ENCODE measurements at places on chromosomes 11 and 22.
A peak's percentile ranks its signal among the peaks of the same experiment; 100 is the strongest.

DNA sequence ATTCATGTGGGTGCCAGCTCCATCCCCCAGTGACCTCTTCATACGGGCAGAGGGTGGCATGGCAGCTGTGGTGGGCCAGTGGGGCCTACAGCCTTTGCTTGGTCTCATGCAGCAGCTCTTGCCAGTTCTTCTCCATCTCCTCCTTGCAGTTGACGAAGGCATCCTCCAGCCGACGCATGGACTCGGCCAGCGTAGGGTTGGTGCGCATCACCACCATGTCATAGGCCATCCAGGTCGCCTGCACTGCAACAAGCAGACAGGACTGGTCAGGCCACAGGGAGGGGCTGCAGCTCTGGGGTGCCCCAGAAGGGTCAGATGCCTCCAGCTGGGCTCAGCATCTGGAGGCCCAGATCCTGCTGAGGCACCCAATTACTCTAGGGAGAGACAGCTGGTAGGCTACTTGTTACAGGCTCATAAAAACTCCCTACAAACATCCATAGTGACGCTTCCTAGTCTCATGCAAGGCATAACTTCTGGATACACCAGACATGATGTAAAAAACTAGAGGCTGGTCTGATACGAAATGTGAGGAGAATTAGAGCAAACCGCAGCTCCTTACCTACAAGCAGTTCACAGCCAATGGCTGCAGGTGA, 5.6 kb downstream of the KLHDC7B start:
- DNase-seq: no peak

DNA sequence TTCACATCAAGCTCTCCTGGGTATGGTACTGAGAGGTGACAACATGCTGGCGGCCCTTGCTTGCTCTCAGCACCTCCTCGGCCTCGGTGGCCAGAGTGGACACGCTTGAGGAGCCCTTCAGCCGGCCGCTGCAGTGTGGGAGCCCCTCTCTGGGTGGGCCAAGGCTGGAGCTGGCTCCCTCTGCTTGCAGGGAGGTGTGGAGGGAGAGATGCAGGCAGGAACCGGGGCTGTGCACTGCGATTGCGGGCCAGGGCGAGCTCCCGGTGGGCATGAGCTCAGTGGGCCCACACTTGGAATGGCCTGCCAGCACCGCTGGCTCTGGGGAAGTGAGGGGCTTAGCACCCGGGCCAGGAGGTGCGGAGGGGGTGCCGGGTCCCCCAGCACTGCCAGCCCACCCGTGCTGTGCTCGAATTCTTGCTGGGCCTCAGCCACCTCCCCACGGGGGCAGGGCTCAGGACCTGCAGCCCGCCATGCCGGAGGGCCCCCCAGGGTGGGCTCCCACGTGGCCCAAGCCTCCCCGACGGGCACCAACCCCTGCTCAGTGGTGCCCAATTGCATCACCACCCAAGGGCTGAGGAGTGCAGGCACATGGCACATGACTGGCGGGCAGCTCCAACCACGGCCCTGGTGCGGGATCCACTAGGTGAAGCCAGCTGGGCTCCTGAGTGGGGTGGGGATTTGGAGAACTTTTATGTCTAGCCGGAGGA, 106.2 kb downstream of the RAB38 start:
- DNase-seq: no peak

- DNase-seq: no peak
These were observed 37.3 kb downstream of the LRP5 start for GRCh38 chr11:68349461-68350249.

DNA sequence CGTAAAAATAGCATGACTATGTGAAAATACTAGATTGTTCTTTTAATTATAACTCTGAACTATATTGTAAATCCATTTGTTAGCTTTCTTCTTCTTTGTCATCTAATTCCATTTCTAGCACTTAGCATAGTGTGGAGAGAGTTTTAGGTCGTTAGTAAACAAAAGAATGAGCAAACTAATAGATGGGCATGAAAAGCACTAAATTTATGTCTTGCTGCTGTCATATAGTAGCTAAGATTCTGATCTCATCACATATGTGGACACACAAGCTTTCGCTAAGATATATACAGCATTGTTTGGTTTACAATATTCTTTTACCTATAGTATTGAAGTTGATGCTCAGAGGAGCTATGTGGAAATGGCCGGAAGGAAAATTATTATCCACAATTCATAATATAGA, 370.5 kb downstream of the CNTN5 start:
- DNase-seq: no peak

DNA sequence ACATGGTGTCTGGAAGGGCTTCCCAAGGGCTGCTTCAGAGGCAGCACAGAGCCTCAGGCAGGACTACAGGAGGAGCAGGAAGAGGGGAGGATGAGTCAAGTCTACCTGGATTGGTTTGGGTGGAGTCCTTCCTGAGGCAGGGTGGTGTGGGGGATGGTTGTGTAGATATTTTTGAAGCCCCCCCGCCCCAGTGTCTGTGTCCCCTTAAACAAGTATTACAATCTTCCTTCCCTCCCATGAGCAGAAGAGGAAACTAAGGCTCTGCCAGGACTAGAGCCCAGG, 34.7 kb upstream of the FCHSD2 start:
- DNase-seq: no peak

DNA sequence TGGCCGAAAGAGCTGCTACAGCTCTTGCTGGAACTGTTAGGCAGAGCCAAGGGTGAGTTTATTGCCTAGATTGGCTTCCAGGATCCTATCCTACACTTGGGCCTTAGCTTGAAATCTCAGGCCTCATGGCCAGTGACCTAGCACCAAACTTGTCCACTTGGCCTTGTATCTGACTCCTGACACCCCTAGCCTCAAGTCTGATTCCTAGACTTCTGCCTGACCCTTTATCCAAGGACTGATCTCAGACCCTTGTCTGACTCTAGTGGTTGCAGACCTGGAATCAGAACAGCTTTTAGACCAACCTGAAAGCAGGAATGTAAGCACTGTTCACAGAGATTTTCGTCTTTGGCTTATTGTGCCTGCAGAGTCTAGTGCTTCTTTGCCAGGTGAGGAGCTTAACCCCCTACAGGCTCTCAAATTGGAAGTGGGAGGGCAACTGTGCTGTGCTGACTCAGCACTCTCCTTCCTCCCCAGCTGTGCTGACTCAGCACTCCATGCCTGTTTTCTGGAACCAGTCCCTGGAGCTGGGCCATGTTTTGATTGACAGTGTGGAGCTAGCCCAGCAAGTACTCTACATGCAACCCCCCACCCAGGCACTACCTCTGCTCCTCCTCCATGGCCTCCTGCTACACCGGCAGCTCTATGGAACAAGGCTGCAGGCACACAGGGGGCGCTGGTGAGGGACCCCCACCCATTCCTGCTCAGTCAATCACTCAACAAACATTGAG, 35.1 kb downstream of the RRP8 start:
- DNase-seq: no peak

DNA sequence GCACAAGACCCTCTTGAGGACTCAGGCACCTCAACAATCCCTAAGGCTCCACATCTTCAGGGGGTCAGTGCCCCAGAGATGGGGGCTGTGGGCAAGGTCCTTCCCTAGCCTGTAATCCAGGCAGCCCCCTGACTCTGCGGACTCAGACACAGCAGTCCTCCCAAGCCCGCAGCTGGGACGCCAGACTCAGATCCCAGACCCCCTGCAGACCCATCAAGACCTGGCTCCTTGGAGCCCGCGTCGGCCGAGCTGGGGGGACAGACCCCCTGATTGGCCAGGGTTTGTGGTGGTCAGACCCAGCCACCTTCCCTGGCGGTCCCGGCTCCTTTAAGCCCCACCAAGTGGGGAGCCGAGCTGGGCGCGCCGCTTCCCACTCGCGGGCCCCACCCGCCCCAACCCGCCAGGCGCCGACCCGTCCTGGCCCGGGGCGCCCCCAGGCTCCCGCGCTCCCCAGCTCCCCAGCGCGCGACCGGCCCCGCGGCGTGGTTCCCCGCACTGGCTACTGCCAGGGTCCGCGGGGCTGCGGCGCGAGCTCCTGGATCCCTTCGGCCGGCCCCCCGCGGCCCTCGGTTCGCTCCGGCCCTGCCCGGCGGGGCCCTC, 458 bp downstream of the OSBPL5 start:
- DNase-seq: no peak

- DNase-seq: no peak
These were observed 429.0 kb downstream of the BRD1 start for GRCh38 chr22:49398646-49399045.

DNA sequence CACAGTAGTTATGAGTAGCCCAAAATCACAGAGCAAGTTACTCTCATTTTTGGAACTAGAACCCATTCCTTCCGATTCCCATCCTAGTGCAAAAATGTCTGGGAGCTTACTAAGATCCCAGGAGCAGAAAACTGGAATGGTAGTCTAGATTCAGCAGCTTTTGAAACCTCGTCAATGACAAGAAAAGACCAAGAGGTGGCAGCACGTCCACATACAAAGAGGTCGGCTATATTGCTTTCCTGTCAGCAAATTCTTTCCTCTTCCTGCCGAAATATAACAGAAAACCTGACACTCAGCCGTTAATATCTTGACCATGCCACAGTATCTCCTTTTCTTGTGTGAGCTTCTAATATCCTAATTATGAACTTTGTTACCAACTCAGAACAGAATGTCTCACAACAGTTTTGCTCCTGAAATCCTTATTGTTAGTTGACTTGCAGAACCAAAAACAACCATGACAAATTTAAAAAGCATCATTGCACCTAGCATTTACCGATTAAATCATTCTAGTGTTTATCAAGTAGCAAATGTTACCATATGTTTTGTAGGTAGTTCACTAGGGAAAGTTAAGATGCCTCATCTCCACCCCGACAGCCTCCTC, 92.8 kb upstream of the OR9G4 start:
- no peak for DNase-seq

DNA sequence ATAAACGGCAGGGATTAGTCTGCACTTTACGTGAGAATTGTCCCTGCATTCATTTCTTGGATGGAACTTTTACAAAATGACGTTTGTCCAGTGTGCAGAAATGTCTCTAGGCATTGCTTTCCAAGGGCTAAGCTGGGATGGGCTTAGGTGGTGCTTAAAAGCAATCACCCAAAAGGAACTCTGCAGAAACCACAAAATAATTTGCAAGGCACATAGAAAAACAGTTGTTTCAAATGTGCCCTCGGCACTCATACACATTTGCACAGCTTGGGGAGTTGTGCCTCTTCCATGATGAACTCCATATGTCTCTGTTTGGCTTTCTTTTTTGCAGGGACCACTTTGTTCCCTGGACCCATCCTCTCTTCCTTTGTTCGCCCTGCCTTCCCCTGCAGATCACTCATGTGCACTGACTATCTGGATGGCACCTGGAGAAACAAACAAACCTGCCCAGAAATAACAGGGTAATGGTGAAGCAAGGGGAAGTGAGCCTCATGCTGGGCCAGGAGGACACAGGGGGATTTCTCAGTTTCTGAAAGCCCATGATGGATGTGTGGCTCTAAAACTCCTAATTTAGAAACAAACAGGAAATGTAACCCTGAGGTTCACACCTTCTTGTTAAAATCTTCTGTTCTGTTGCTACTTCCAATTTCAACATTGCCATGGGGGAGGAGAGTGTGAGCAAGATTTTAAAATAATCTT, 150.2 kb downstream of the SNX19 start:
- DNase-seq: no peak

GRCh38 chr11:20880094-20880493, 210.7 kb downstream of the NELL1 start:
- no peak for DNase-seq

GRCh38 chr22:44024288-44024921, at the start of gene PARVB:
TSS of gene PARVB (plus strand) at chr22:44024302. CDS start at chr22:44024340, 38 bp downstream.
- DNase-seq: no peak

- DNase-seq: peak; percentile 5
These were observed 130.5 kb downstream of the FAM76B start for GRCh38 chr11:95659088-95659487.

DNA sequence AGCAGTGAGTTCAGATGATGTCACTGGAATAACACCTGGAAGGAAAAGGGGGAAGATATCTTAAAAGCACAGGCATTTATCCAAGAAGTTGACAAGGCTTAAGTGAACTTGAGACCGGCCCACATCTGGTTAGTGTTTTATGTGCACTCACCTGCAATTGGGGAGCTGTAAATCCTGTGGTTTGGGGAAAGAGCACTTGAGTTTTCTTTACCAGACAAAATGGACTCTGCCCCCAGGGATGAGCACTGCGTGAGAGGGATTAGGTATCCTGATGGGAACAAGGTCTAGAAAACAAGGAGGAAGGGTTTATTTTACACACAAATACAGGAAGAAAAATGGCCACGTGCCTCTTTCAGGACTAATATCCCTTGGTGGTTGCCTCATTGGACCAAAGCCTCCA, 15.2 kb downstream of the E2F8 start:
- no peak for DNase-seq

GRCh38 chr11:118202599-118203422, 22.0 kb downstream of the JAML start:
- DNase-seq: no peak

DNA sequence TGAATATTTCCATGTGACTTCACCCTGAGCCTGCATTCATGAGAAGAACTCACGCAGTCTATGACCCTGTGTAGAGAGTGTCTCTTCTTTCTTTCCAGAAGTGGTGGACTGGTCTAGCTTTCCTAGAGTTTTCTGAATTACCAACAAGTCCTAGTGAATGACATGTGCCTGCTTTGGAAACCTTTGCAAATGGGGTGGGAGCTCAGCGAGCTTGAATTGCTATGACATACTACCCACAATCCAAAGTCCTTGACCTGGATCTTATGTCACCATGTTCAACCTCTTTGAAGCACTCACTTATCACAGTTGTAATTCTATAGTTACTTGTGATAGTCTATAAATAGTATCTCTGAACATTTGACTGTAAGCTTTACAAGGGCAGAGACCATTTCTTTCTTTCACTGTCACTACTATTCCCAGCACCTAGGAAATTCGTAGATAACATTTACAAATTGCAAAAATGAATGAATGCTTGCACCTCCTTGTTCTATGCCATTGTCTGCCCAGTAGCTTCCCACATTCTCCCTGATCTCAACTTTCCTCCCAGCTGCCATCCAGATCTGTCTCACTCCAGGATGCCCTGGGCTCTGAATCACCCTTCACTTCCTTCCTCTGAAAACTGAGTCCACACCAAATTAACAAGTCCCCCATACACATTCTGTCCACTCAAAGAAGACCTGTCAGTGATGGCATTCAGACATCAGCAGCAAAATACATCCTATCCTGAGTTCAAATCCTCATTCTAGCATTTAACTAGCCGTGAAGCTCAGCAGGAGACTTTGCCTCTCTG, 201.9 kb upstream of the SESN3 start:
- DNase-seq: no peak

DNA sequence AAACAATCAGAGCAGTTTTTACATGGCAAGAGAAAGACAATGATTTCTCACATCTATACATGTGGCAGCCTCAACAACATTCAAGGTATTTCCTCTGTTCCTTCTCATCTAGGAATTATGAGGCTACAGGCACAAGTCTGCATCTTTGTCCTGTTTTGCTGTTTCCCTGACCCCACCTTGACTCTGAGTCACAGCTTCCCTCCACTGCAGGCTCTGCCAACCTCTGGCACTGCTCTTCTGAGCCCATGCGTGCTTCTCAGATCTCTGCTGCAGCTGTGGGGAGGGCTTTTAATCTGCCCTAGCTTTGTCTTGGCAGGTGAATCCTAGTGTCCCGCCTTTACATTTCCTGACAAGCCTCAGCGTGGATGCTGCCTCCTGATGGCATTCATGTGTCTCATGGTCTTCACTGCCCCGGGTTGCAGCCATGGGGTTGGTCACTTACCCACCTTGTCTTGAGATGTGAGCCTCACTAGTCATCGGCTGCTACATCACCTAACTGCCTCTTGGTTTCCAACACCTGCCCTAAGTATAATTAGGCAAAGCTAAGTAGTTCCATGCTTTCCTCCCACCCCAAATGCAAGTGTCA, 578.5 kb downstream of the TBC1D22A start:
- no peak for DNase-seq

GRCh38 chr11:30758012-30758411, 171.9 kb upstream of the MPPED2 start:
- no peak for DNase-seq

GRCh38 chr11:102767800-102768199, 12.6 kb downstream of the MMP10 start:
- DNase-seq: no peak

Measured in epithelial cell of prostate (primary cell).